ENCODE measurements at places on chromosomes 4 and X.

- DNase-seq: no peak
Measured at GRCh38 chr4:17276776-17277175, 235.1 kb downstream of the QDPR start.

GRCh38 chr4:25021216-25021615 lies 9.5 kb downstream of the LGI2 start:
- no peak for DNase-seq

- DNase-seq: no peak
Measured at GRCh38 chrX:107619885-107620322, 8.4 kb upstream of the PRPS1 start.

GRCh38 chr4:104615496-104615895 lies 120.8 kb upstream of the CXXC4 start:
- DNase-seq: no peak

DNA sequence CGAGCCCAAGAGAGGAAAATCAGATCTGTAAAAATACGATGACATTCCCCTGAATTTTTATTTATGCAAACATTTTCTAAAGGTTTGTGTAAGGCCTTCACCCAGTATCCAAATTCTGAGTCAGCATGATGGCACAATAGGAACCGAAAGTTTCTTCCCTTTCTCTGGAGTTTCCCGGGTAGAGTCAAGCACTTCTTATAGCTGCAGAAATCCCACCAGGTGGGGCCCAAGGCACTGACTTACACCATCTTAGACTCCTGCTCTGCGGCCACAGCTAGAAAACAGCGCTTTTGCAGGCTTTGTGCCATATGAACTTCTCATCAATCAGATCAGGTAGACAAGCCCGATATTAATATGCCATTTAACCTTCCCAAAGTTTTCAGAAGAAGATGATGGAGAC lies 13.4 kb downstream of the LEF1 start:
- no peak for DNase-seq

GRCh38 chrX:132594129-132594528 lies 105.3 kb upstream of the MBNL3 start:
- DNase-seq: no peak
